ENCODE measurements at places on chromosomes 6 and 20. TPM values are rescaled to one million over a fixed set of nuclear protein-coding genes. Genes with fewer than 3 reads are reported as not detected.

GRCh38 chr20:50636601-50637540 is 54.5 kb downstream of the RIPOR3 start:
- no peak for DNase-seq

- DNase-seq, result no peak
Observed at GRCh38 chr6:163347021-163347446, 67.5 kb upstream of the QKI start.

- DNase-seq, result no peak
Observed at GRCh38 chr20:8432435-8433148, 300.5 kb downstream of the PLCB1 start.

The HLA-DQB2 gene
- 0.10 TPM for polyA plus RNA-seq

The RAET1E gene
- 0.99 TPM for polyA plus RNA-seq

The NR2E1 gene
- polyA plus RNA-seq, result not detected
